CD4-positive, alpha-beta T cell treated with Interleukin-4 for 4 hours (primary cell): ENCODE measurements at places on chromosomes 1 and 21.

DNA sequence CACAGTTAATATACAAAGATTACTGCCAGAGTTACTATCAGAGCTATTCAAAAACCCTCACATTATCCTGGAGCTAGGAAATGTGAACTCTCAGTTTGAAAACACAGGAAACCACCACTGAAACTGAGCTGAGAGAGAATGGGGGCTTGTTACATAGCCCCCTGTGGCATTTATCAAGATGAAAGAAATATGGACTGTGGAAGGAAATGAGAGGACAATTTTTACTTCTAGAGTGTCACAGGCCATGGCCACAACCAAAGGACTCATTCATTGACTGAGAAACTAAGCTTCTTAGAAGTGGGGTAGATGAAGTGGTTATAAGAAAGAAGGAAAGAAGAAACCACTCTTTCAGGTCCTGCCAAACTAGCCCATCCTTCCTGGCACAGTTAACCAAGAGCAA lies 25.3 kb downstream of the DSTYK start:
- DNase-seq: no peak

DNA sequence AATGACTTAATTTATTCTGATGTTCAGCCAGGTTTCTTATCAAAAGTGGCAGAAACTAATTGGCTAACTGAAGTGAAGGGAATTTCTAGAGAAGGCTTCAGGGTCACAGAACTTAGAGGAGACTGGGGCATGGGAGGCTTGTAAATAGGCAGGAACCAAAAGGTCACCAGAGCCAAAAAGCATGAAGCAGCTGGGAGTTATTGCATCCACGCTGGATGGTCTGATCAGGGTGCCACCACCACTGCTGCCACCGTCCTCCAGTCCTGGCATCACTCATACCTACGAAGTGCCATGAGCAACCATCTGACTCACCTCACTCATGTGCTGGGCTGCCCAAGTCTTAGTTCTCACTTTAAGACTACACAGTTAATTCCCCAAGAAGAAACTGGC lies 82.5 kb upstream of the DPH5 start:
- peak; percentile 35 for DNase-seq

DNA sequence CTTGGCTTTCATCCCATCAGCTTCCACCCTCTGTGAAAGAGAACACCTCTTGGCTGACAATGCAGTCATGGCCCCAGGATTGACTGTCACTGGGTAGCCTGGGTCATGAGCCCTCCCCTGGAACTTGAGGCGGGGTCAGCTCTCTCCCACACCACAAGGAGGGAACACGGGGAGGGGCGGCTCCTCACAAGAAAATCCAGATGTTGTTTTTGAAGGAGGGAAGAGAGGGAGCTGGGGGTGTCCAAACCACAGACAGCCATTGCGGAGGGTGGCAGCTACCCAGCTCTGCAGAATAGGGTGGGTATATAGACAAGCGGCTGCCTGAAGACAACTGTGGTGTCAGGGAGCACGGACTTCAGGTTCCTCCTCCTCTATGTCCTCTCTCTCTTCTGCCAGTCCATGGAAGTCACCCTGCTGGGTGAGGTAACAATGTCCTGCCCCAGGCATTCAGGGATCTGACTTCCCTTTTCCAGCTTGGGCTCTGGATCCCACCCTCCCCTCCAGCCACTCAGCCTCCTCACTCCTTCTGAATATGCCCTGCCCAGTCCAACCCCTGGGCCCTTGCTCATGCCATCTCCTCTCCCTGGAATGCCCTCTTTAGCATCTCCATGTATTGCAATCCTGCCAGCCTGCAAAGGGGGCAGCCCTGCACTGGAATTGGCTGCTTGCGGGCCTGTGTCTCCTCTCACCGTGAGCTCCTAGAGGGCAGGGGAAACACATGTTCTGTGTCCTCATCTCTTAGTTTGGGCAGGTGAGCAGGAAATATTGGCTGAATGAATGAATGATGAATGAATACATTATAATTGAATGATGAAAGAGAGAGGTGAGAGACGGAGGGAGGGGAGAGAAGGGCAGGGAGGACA lies 60.9 kb upstream of the RUNX3 start:
- no peak for DNase-seq

- DNase-seq: no peak
Observed at GRCh38 chr21:44840771-44841170, 22.9 kb upstream of the SUMO3 start.

- DNase-seq: no peak
Observed at GRCh38 chr1:104868794-104869193, 1119.1 kb downstream of the AMY1C start.

DNA sequence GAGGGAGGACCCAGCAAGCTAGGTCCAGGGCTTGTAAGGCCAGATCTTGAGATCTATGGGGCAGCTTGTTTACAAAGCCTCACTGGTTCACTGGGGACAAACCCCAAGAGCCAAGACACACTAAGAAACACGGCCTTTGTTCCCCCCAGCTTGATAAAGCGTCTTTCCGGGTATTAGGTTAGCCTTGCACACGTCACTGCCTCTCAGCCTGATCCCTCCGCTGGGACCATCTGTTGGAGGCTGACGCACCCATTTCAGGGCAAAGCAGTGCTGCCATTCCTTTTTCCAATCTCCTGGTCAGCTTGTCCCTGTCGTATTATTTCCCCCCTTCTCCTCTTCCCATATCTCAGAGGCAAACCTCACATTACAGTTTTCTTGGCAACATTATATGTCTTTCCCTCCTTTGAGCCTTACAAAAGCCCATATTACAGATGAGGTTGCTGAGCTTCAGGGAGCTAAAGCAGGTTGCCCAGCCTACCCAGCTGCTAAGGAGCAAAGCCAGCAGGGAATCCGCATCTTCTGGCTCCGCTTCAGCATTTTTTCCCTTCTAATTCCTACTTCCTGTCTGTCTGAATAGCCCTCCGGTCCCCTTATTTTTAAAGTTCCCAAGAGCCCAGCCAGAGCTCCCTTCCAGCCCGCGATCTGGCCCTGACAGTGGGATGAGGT lies 4.1 kb downstream of the HEYL start:
- no peak for DNase-seq

- no peak for DNase-seq
Observed at GRCh38 chr21:36636016-36636415, 62.9 kb upstream of the SIM2 start.

GRCh38 chr1:150066838-150067183 lies 765 bp upstream of the VPS45 start:
- DNase-seq: no peak

DNA sequence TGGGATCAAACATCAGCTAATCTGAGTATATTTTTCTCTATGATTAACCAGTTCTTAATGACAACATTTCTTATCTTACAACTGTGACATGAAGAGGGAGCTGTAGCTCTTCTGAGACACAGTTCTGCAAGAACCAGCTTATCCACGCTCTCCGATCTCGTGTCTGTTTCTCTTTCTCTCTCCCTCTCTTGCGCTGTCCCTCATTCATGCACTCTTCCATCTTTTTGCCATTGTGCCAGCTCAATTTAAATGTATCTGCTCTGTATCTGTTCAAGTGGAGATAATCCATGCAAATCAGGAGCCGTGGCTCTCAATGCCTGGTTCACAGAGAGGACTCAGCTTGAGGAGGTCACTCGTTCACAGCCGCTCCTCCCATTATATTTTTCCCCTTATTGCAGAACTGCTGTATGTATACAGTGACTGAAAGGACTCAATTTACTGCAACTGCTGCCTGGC lies 494.7 kb upstream of the ADGRL2 start:
- DNase-seq: no peak

GRCh38 chr1:110626889-110627288 lies 20.7 kb upstream of the KCNA2 start:
- no peak for DNase-seq

DNA sequence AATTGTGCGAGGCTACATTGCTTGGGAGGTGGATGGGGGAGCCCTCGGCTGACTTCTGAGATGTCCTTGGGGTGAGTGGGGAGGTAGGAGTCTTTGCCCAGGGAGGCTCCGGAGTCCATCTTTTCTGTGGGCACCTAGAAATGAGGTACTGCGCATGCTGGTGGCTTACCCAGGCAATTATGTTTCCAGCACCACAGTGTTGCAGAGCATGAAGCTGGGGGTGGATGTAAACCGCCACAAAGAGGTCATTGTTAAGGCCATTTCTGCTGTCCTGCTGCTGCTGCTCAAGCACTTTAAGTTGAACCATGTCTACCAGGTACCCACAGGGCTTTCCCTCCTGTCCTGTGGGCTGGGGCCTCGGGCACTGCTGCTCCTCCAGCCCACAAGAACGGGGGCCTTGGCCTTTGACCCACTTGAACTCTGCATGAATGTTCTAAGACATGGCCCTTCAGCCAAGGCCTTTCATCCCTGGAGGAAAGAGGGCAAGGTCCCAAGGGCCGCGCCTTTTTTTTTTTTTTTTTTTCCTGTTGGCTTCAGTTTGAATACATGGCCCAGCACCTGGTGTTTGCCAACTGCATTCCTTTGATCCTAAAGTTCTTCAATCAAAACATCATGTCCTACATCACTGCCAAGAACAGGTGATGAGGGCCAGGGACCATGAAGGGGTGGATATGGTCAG lies 14.6 kb downstream of the STRIP1 start:
- no peak for DNase-seq

- DNase-seq: no peak
Observed at GRCh38 chr1:179231923-179232322, 2.4 kb upstream of the ABL2 start.

- no peak for DNase-seq
Observed at GRCh38 chr1:2962061-2962460, 59.2 kb upstream of the ACTRT2 start.

DNA sequence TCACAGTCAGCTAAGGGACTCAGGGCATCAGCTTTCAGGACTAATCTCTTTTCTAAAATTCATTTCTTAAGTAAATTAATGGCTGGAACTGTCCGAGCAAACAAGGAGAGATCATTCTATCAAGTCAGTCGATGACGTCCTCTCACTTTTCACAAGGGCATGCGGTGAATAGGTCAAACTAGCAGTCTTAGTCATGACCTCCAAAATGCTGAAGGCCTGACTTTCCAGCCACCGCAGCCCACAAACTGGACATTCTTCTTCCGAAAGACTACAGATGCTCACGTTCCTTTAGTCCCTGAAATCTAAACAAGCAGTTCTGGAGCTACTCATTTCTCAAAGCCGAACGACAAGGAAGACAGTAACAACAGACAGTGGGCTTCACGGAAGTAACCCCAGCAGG lies 127.9 kb downstream of the TIAM1 start:
- DNase-seq: no peak

GRCh38 chr1:84884671-84885389 lies 8.2 kb downstream of the LPAR3 start:
- no peak for DNase-seq

GRCh38 chr1:9877962-9878361 lies 32.1 kb downstream of the CTNNBIP1 start:
- no peak for DNase-seq

DNA sequence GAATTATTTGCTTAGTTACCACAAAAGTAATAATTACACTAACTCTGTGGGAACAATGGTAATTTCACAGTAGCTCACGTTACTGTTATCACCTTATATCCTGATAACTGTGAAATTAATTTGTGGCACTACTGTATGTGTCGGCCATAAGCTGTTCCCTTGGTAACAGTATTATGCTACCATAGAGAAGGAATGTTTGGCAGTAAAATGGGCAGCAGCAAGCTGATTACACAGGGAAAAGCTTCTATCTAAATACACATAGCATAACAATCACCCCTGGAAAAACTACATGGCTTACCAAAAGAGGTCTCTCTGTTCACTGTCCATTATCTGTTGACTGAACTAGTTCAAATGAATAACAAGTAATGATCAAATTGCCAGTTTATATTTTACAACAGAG lies 124.1 kb downstream of the DPYD start:
- no peak for DNase-seq

- DNase-seq: no peak
Observed at GRCh38 chr1:40753142-40753882, 30.3 kb upstream of the KCNQ4 start.

DNA sequence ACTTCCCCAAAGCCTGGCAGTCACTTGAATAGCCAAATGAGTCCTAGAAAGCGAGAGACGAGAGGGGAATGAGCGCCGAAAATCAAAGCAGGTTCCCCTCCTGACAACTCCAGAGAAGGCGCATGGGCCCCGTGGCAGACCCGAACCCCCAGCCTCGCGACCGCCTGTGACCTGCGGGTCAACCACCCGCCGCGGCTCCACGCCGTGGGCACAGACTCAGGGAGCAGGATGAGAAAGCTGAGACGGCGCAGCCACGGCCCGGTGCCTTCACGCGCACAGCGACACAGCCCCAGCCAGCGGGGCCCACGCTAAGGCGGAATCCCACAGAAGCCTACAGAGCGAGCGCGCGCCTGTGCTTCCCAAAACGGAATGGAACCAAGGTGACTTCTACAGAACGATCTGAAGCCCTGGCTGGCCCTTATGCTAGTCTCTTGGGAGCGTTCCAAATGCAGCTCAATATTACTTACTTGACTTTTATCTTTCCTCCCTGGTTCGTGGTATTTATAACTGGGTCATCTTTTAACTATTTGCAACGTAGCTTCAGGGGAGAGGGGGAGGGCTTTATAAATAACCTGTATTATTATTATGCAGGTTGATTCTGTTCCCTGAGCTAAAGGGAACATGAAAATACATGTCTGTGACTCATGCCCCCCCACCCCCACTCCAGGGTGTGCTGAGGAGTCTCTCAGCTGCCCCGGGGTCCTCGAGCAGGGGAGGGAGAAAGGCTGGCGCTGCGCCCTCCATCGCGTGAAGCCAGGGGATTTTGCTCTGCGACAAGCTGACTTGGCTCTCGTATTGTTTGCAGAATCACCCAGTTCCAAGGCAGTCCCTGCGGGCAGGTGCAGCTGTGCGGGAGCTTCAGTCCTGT lies 1.7 kb downstream of the TSPEAR start:
- no peak for DNase-seq

- no peak for DNase-seq
Observed at GRCh38 chr1:65009724-65010420, 43.5 kb upstream of the JAK1 start.

- DNase-seq: peak; percentile 15
Observed at GRCh38 chr1:173202424-173203145, 4.5 kb downstream of the TNFSF4 start.

- no peak for DNase-seq
Observed at GRCh38 chr21:21199342-21200102, 201.3 kb downstream of the NCAM2 start.

GRCh38 chr1:53618500-53619366 lies 120.2 kb downstream of the GLIS1 start:
- no peak for DNase-seq

DNA sequence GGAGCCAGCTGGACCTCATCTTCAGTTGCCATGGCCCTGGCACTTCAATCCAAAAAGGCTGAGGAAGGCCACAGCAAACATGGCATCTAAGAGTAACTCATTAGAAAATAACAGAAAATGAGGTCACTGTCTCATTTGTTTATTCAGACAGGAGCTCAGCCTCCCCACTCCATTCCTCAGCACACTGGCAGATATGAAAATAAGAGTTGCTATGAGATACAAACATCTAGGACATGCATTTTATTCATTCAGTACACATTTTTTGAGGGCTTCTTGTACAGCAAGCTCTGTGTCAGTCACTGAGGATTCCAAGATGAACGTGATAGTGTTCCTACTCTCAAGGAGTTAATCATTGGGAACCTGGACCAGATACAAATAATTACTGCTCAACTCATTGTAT lies 32.7 kb upstream of the TMEM125 start:
- no peak for DNase-seq

GRCh38 chr1:21294266-21294989 lies 4.2 kb upstream of the ECE1 start:
- peak; percentile 97 for DNase-seq

GRCh38 chr21:45034556-45035476 lies 39.6 kb upstream of the ADARB1 start:
- no peak for DNase-seq

GRCh38 chr1:75092141-75092540 lies 42.0 kb upstream of the LHX8 start:
- DNase-seq: no peak
